Activated CD8-positive, alpha-beta memory T cell treated with anti-CD3 and anti-CD28 coated beads for 1 hour (primary cell): ENCODE measurements at places on chromosomes 4 and X.

GRCh38 chr4:59956366-59956765, 1243.8 kb upstream of the ADGRL3 start:
- DNase-seq, result no peak

GRCh38 chr4:77079281-77079680, 3.5 kb upstream of the CCNI start:
- no peak for DNase-seq

DNA sequence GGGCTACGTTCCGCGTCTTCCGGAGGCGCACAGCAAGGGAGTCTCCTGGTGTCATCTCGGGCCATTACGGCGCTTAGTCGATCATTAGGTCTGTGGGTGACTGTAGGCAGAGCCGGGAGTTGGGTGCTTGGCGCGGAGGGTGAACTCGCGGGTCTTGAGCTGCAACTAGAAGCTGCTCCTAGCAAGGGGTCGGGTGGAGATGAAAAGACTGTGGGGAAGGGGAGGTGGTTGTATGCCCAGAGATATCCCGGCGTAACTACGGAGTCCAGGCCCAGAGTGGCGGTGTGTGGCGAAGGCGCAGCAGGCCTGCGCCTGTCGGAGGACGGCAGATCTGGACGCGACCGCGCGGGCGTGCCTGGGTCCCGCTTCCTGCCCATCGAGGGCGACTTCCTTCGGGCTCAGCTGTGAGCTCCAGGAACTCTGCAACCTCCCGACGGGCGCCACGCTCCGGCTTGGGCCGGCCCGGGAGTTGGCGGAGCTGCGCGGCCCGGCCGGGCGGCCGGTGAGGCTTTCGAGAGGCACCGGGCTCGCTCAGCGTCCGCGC, 2.7 kb upstream of the NKX3-2 start:
- no peak for DNase-seq

DNA sequence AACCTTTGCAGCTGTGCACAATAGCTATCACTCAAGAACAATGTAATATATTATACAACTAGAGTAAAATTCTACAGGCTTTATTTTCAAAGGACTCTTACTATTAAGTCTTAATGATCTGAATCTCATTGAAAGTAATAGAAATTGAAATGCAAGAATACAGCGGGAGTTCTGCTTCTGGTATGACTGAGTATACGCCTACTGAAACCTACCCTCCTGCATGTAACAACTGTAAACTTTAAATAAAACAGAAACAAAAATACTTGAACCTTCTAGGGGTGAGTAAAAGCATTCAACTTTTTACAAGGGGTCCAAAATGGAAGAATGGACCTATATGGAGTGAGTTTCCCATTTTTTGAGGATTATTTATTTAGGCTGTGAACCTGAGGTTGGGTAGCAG, 13.5 kb downstream of the DCHS2 start:
- DNase-seq, result no peak

GRCh38 chr4:126251169-126251568, 936.4 kb downstream of the FAT4 start:
- no peak for DNase-seq

GRCh38 chr4:169619518-169619957, 840 bp upstream of the CLCN3 start:
- peak; percentile 22 for DNase-seq

DNA sequence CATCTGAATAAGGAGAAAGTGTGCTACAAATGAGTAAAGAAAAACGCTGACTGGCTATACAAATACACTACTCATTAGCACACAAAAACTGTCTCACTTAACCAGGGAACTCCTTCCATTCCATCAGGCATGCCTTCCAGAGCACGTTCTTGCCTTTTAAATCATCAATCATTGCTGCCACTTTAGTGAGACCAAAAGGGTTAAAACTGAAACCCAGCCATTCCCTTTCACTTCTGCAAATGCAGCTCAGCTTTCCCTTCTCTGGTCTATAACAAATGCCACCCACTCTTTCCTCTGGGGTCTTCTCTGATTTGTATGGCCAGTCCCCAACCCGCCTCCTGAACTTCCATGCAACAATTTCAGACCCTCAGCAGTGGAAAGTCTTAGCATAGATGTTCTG, 231.5 kb downstream of the TRIML1 start:
- no peak for DNase-seq

GRCh38 chrX:105823092-105823455, 735 bp downstream of the NRK start:
- no peak for DNase-seq

- no peak for DNase-seq
Observed at GRCh38 chr4:73086095-73086868, 16.8 kb upstream of the COX18 start.

- DNase-seq, result no peak
Observed at GRCh38 chr4:77433418-77433733, 172.2 kb upstream of the CXCL13 start.

GRCh38 chrX:119636419-119636818, 30.2 kb upstream of the NKRF start:
- no peak for DNase-seq

GRCh38 chrX:127877318-127877717, 174.9 kb downstream of the ACTRT1 start:
- no peak for DNase-seq

- no peak for DNase-seq
Observed at GRCh38 chr4:168134651-168135050, 42.3 kb downstream of the ANXA10 start.

- no peak for DNase-seq
Observed at GRCh38 chr4:103095080-103095479, 4.6 kb downstream of the BDH2 start.

GRCh38 chrX:150806827-150807226, 91.6 kb downstream of the CD99L2 start:
- no peak for DNase-seq

GRCh38 chrX:55159551-55159950, 60.6 kb upstream of the PAGE5 start:
- no peak for DNase-seq

DNA sequence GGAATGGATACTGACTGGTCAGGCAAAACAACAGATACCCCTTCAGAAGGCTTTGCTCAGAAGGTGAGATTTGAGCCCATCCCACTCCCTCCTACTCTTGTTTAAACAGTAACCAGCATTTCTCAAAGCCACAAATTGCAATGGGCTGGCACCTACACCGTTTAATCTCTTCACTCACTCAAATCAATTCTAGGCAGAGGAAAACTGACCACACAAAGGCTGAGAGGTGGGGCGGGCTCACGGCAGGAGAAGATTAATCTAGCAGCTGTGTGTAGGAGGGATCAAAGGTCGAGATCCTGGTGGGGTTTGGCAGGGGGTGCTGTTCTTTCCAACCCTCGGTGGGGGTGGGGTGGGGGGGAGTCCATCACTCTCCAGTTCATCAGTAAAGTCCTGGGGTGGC, 622.4 kb downstream of the BCOR start:
- DNase-seq, result no peak

DNA sequence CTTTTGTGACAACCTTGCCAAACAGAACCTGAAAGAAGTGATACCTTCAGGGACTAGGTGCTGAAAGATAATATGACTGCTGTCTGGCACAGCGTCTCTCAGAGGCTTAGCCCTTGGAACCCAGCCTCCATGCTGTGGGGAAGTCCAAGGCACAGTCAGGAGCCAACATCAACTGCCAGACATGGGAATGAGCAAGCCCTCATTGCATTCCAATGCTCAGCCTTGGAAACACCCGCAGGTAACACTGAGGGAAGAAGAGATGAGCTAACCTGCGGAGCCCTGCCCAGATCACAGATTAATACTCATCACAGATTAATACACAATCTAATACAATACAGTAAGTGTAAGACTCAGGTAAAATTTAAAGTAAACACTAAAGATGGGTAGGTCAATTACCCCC, 31.5 kb downstream of the LDB2 start:
- DNase-seq, result no peak
